Esophagus muscularis mucosa (tissue), 4 donors: ENCODE measurements at places on chromosomes 12 and 14. TPM values are rescaled to one million over a fixed set of nuclear protein-coding genes. Genes with fewer than 3 reads are reported as not detected.

DNA sequence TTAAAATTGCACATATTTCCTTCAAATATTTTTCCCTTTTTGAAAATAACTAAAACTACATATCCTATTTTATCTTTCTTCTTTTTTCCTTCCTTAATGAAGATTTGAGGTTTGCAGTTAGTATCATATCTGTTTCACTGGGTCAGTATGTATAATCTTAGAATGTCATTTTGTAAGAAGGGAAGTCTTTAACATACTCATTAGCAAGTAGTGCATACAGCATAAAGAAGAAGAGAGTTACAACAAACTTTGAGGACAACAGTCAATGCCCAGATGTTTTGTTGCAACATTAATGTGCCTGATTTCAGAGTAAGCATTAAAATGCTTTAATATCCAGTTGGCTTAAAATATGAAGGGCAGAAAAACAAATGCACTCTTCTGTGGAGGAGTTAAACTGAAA, 176.9 kb upstream of the FBXO33 start:
- H3K27me3 ChIP-seq: no peaks in the 10 kb centered on the region
- no peak overlapping the region for H3K4me3 ChIP-seq
- H3K4me1 ChIP-seq: no peaks in the 10 kb centered on the region
- H3K27ac ChIP-seq: no peak overlapping the region

DNA sequence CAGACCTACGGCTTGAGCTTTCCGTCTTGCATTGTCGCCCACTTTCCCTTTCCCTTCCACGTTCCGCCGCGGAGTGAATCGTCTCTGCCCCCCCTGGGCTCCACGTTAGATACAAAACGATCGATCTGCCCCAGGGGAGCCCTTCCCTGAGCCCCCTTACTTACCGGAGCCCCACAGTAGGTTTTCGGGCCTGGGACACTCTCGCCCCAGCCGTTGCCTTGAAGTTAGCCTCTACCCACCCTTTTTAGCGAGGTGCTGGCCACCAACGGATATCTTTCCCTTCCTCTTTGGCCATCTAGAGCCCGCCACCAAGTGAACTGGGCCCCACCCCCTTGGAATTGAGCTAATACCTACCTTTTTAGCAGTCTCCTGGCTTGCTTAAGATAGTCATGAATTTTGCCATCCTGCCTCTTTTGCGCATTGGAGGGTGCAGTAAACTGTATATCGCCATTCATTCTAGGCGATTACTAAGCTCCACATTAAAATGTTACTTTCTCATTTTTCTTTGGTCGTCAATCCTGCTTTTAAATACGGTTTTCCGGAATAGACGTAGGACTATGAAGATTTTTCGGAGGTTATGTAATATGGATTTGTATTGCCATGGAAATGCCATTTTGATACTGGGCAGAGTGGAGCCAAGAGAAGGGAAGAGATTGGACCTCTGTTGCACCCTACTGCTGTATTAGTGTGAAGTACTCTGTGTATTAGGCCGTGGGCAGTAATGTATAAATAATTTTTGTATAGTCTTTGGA, 764 bp downstream of the RBM25 start:
- H3K36me3 ChIP-seq: no peaks in the 10 kb centered on the region
- no peaks in the 10 kb centered on the region for H3K27me3 ChIP-seq
- H3K27ac ChIP-seq: peak overlapping the region; percentile 97
- H3K4me3 ChIP-seq: peak overlapping the region; percentile 94
- peak; percentile 92 for DNase-seq
- peaks cover 58% of the 10 kb centered on the region for H3K4me1 ChIP-seq

GRCh38 chr12:26809611-26810285, 23.2 kb downstream of the ITPR2 start:
- no peaks in the 10 kb centered on the region for H3K36me3 ChIP-seq
- H3K4me3 ChIP-seq: no peak overlapping the region
- peaks cover 23% of the 10 kb centered on the region for H3K4me1 ChIP-seq
- no peaks in the 10 kb centered on the region for H3K27me3 ChIP-seq
- H3K27ac ChIP-seq: peak overlapping the region; percentile 42

GRCh38 chr12:52774629-52775250, 2.4 kb downstream of the KRT76 start:
- no peak overlapping the region for H3K4me3 ChIP-seq
- H3K36me3 ChIP-seq: no peaks in the 10 kb centered on the region
- H3K27ac ChIP-seq: no peak overlapping the region
- no peaks in the 10 kb centered on the region for H3K27me3 ChIP-seq
- no peak for DNase-seq
- H3K4me1 ChIP-seq: no peaks in the 10 kb centered on the region

DNA sequence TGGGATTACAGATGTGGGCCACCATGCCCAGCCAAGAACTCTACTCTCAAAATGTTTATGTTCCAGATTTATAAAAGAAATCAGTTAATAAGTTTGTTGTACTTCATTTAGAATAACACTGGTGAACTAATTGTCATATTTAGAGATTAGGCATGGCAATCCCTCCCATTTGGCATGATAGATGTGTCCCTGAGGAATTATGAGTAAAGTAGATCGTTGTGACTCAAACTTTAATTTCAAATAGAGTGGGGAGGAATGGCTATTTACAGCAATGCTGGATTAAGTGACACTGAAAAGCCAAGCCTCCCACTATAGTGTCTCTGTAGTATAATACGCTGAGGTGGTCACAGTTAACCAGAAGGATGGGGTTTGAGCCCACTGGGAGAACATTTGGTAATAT, 39.3 kb upstream of the RTRAF start:
- no peaks in the 10 kb centered on the region for H3K4me1 ChIP-seq
- no peak overlapping the region for H3K27ac ChIP-seq
- no peak for DNase-seq
- no peaks in the 10 kb centered on the region for H3K36me3 ChIP-seq
- H3K27me3 ChIP-seq: no peaks in the 10 kb centered on the region

- no peak overlapping the region for H3K4me3 ChIP-seq
- no peaks in the 10 kb centered on the region for H3K27me3 ChIP-seq
- H3K27ac ChIP-seq: no peak overlapping the region
- no peaks in the 10 kb centered on the region for H3K36me3 ChIP-seq
- DNase-seq: no peak
Observed at GRCh38 chr12:30197392-30198057, 413.8 kb upstream of the TMTC1 start.

- no peaks in the 10 kb centered on the region for H3K27me3 ChIP-seq
- no peaks in the 10 kb centered on the region for H3K36me3 ChIP-seq
- H3K4me1 ChIP-seq: no peaks in the 10 kb centered on the region
- H3K27ac ChIP-seq: no peak overlapping the region
Observed at GRCh38 chr12:24798335-24798734, 150.6 kb downstream of the BCAT1 start.

GRCh38 chr12:26839512-26839911, 6.5 kb upstream of the ITPR2 start:
- no peak overlapping the region for H3K4me3 ChIP-seq
- H3K4me1 ChIP-seq: no peaks in the 10 kb centered on the region
- DNase-seq: no peak
- no peaks in the 10 kb centered on the region for H3K36me3 ChIP-seq

GRCh38 chr12:105659355-105660075, 329.0 kb downstream of the C12orf75 start:
- peaks cover 4% of the 10 kb centered on the region for H3K4me1 ChIP-seq
- DNase-seq: no peak
- H3K27me3 ChIP-seq: no peaks in the 10 kb centered on the region
- H3K36me3 ChIP-seq: no peaks in the 10 kb centered on the region

GRCh38 chr12:79083181-79083580, 218.6 kb downstream of the SYT1 start:
- no peaks in the 10 kb centered on the region for H3K27me3 ChIP-seq
- no peaks in the 10 kb centered on the region for H3K4me1 ChIP-seq
- H3K4me3 ChIP-seq: no peak overlapping the region
- no peaks in the 10 kb centered on the region for H3K36me3 ChIP-seq

- H3K4me3 ChIP-seq: no peak overlapping the region
- no peaks in the 10 kb centered on the region for H3K27me3 ChIP-seq
- H3K4me1 ChIP-seq: peaks cover 4% of the 10 kb centered on the region
- H3K27ac ChIP-seq: no peak overlapping the region
- DNase-seq: no peak
Observed at GRCh38 chr12:45204757-45205156, 11.1 kb upstream of the ANO6 start.

- no peak overlapping the region for H3K27ac ChIP-seq
- no peaks in the 10 kb centered on the region for H3K4me1 ChIP-seq
- no peaks in the 10 kb centered on the region for H3K36me3 ChIP-seq
- no peak overlapping the region for H3K4me3 ChIP-seq
- H3K27me3 ChIP-seq: no peaks in the 10 kb centered on the region
Observed at GRCh38 chr14:29236848-29237247, 470.3 kb downstream of the FOXG1 start.

DNA sequence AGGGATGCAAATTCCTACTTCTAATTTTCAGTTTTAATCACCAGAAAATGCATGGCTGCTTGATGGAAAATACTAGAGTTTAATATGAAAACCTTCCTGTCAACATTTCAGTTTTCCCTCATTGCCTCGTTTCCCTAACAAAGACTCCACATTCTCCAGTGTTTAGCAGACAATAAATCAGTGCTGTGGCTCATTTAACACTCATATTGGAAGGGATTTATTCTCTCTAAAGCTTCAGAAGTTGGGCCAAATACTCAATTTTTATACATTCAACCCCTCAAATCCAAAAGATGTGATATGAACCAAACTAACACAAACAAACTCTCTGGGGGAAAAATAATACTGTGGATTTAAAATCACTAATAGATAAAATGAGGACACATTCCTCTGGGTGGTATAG, 482.5 kb downstream of the FLRT2 start:
- H3K4me1 ChIP-seq: no peaks in the 10 kb centered on the region
- no peak overlapping the region for H3K27ac ChIP-seq
- DNase-seq: no peak
- no peaks in the 10 kb centered on the region for H3K27me3 ChIP-seq

GRCh38 chr12:68743356-68743755, 2.6 kb upstream of the SLC35E3 start:
- H3K4me3 ChIP-seq: no peak overlapping the region
- peaks cover 42% of the 10 kb centered on the region for H3K36me3 ChIP-seq
- DNase-seq: no peak

GRCh38 chr12:124231980-124232653, 62.8 kb upstream of the RFLNA start:
- no peaks in the 10 kb centered on the region for H3K36me3 ChIP-seq
- H3K4me3 ChIP-seq: no peak overlapping the region
- no peak overlapping the region for H3K27ac ChIP-seq
- H3K4me1 ChIP-seq: no peaks in the 10 kb centered on the region
- no peak for DNase-seq
- peaks cover 4% of the 10 kb centered on the region for H3K27me3 ChIP-seq

DNA sequence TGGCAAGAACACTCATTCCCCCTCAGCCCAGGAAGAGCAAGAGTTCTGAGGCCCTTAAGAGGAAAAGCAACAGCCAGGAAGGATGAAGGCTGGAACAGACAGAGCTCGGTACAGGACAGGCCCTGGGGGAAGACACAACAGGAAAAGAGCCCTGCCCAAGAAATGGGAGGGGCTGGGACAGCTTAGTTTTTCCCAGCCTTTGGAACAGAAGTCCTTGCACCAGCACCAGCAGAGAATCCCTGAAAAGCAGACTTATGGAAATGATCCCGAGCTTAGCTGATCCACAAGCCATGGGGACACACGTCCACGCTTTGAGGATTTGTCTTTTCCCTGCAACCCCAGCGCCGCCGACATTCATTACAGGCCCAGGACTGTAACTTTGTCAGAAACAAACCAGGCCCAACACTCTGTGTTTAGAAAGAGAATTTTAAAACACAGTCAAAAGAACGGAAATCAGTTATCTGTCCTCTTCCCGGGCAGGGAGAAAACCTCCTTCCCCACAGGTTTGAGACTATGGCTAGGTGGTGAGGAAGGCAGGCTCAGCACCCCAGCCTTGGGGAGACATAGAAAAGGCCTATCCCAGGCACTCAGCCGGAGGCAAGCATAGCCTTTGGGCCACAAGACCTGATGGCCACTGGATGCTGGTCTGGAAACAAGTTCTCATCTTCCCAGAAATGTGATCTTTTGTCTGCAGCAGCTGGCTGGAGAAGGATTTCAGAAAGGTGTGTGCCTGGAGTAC, 4.0 kb upstream of the AVIL start:
- DNase-seq: no peak
- H3K27me3 ChIP-seq: no peaks in the 10 kb centered on the region
- peaks cover 74% of the 10 kb centered on the region for H3K36me3 ChIP-seq
- no peak overlapping the region for H3K4me3 ChIP-seq

- no peak overlapping the region for H3K27ac ChIP-seq
- peaks cover 3% of the 10 kb centered on the region for H3K27me3 ChIP-seq
- DNase-seq: no peak
- H3K36me3 ChIP-seq: no peaks in the 10 kb centered on the region
- H3K4me3 ChIP-seq: no peak overlapping the region
- peaks cover 11% of the 10 kb centered on the region for H3K4me1 ChIP-seq
Observed at GRCh38 chr12:8840938-8841633, 18.7 kb downstream of the A2ML1 start.

DNA sequence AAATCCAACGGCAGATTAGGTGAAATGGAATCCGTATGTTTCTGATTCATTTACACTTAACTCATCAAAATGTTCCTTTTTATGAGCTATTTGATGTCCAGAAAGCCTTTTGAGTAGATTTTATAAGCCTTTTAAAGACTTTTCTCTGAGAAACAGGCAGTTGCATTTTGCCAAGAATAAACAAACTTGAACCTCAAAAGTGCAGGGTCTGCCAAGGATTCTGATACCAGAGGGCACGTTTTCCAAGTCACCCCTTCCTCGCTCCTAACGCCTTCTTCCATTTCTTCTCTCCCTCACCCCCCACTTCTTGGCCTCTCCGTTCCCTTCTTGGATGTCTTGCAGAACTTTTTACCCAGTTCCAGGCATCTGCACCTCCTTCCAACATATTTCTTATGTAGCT, 200.6 kb upstream of the TBX3 start:
- H3K27ac ChIP-seq: no peak overlapping the region
- H3K4me3 ChIP-seq: no peak overlapping the region
- no peak for DNase-seq
- no peaks in the 10 kb centered on the region for H3K27me3 ChIP-seq

GRCh38 chr14:59154373-59154772, 34.1 kb upstream of the DAAM1 start:
- no peak overlapping the region for H3K4me3 ChIP-seq
- H3K4me1 ChIP-seq: no peaks in the 10 kb centered on the region
- H3K27me3 ChIP-seq: no peaks in the 10 kb centered on the region
- H3K27ac ChIP-seq: no peak overlapping the region

GRCh38 chr12:68939505-68939904, 6.5 kb upstream of the CPM start:
- no peak overlapping the region for H3K27ac ChIP-seq
- peaks cover under 1% of the 10 kb centered on the region for H3K27me3 ChIP-seq
- no peaks in the 10 kb centered on the region for H3K36me3 ChIP-seq
- H3K4me1 ChIP-seq: no peaks in the 10 kb centered on the region
- no peak overlapping the region for H3K4me3 ChIP-seq

Gene SYT1
- total RNA-seq: 4.1 TPM

Gene FBRSL1
- total RNA-seq: 22.5 TPM

Gene CLEC4D
- not detected for total RNA-seq

Gene SLCO1A2
- not detected for total RNA-seq

Gene MYH6
- total RNA-seq: under 0.01 TPM

Gene ADSS1
- total RNA-seq: 5.3 TPM

Gene ETFBKMT
- total RNA-seq: 5.1 TPM

Gene AQP5
- not detected for total RNA-seq

Gene RASSF8
- 56.8 TPM for total RNA-seq
